ENCODE measurements at places on chromosomes 12 and 14. TPM values are rescaled to one million over a fixed set of nuclear protein-coding genes. Genes with fewer than 3 reads are reported as not detected.

Gene TSPAN8
- total RNA-seq, result 0.76 TPM

GRCh38 chr14:90608929-90609341, 207.3 kb downstream of the TTC7B start:
- H3K4me3 ChIP-seq, result no peak overlapping the region
- DNase-seq, result no peak
- H3K4me1 ChIP-seq, result no peaks in the 10 kb centered on the region

DNA sequence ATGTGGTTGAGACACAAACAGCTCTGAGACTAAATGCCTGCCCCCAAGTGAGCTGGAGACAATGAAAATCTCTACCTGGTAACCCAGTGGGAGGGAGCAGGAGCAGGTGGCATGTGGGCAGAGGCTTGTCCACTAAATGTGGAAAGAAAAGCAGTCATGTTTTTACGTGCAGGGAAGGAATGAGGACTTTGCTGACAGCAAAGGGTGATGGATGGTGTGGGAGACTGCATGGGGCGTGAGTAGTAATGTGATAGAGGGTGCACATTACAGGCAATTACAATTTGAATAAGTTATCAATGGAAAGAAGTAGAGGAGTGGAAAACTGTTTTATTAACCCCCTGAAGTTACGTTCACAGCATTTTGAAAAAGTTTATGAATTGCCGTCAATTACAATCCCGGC, 176.6 kb downstream of the NRXN3 start:
- H3K36me3 ChIP-seq, result no peaks in the 10 kb centered on the region
- DNase-seq, result no peak
- peaks cover 30% of the 10 kb centered on the region for H3K27me3 ChIP-seq
- no peak overlapping the region for H3K27ac ChIP-seq

- no peak overlapping the region for H3K4me3 ChIP-seq
- no peaks in the 10 kb centered on the region for H3K36me3 ChIP-seq
- H3K4me1 ChIP-seq, result no peaks in the 10 kb centered on the region
- H3K27ac ChIP-seq, result no peak overlapping the region
Measured at GRCh38 chr14:72292689-72293024, 360.4 kb downstream of the RGS6 start.

- H3K4me1 ChIP-seq, result no peaks in the 10 kb centered on the region
- no peak for DNase-seq
- H3K36me3 ChIP-seq, result no peaks in the 10 kb centered on the region
- no peak overlapping the region for H3K4me3 ChIP-seq
Measured at GRCh38 chr14:76472199-76472723, 96.3 kb downstream of the ESRRB start.

DNA sequence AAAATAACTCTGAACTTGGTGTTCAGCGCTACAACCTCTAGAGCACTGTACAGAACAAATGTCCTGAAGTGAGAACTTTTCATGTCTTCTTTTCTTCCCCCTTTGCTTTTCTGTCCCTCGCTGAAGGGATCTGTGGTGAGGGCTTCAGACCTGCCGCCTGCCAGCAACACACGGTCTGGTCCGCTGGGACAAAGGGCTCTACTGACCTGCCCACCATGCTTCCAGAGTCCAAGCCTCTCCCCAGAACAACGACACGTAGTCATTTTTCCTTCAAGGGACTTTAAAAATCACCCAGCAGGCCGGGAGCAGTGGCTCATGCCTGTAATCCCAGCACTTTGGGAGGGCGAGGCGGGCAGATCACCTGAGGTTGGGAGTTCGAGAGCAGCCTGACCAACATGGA, 140.4 kb downstream of the EFCAB11 start:
- H3K4me3 ChIP-seq, result no peak overlapping the region
- H3K4me1 ChIP-seq, result no peaks in the 10 kb centered on the region
- no peak overlapping the region for H3K27ac ChIP-seq
- DNase-seq, result no peak
- no peaks in the 10 kb centered on the region for H3K27me3 ChIP-seq

DNA sequence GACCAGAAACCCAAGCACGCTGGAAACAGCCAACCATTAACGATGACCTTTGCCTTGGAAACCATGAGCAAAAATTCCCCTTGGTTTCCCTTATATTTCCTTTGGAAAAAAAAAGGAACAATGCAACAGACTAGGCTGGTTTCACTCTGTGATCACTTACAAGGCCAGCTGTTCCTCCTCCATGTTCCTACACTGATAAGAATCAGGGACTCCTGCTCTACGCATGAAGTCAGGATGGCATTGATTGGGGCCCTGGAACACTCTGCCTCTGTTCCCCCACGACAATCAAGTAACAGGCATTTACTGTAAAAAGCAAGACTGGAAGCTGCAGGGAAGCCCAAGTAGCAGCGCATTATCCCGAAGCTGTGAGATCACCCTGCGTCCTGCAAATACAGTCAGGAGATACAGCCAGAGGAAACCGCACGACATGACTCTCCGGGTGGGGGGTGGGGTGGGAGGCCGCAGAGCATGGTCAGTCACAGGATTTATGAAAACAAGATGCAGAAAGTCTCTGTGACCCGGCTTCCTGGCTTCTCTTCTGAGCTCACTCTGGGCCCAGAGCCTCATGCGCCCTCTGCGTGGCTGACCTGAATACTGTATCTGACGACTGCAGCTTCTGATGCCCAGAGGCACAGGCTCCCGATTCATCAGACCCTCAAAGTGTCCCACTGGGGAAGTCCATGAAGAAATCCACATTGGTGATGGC, 31.1 kb downstream of the SSH1 start:
- H3K36me3 ChIP-seq, result peaks cover 44% of the 10 kb centered on the region
- no peak for DNase-seq
- peaks cover 100% of the 10 kb centered on the region for H3K4me1 ChIP-seq
- H3K27me3 ChIP-seq, result no peaks in the 10 kb centered on the region

Gene CARMIL3
- 0.71 TPM for total RNA-seq

GRCh38 chr12:5230156-5230555, 186.5 kb downstream of the KCNA5 start:
- no peaks in the 10 kb centered on the region for H3K27me3 ChIP-seq
- no peak for DNase-seq
- H3K4me1 ChIP-seq, result no peaks in the 10 kb centered on the region
- H3K27ac ChIP-seq, result no peak overlapping the region
- H3K36me3 ChIP-seq, result no peaks in the 10 kb centered on the region
- H3K4me3 ChIP-seq, result no peak overlapping the region

- peaks cover 13% of the 10 kb centered on the region for H3K4me1 ChIP-seq
Measured at GRCh38 chr12:119942386-119942785, 46.6 kb upstream of the BICDL1 start.

- H3K4me1 ChIP-seq, result no peaks in the 10 kb centered on the region
- peak; percentile 61 for DNase-seq
- H3K36me3 ChIP-seq, result no peaks in the 10 kb centered on the region
- H3K27me3 ChIP-seq, result no peaks in the 10 kb centered on the region
Measured at GRCh38 chr12:42129595-42130204, 15.0 kb downstream of the GXYLT1 start.

- DNase-seq, result no peak
- no peaks in the 10 kb centered on the region for H3K27me3 ChIP-seq
- no peaks in the 10 kb centered on the region for H3K36me3 ChIP-seq
- peak within 1 kb of the TSS; percentile 61 for H3K4me3 ChIP-seq
- peak within 1 kb of the TSS; percentile 55 for H3K27ac ChIP-seq
Measured at GRCh38 chr12:27332714-27333402, at the start of gene BMAL2. Gene BMAL2 (plus strand): TSS chr12:27332836. CDS start chr12:27333073, 237 bp downstream.

DNA sequence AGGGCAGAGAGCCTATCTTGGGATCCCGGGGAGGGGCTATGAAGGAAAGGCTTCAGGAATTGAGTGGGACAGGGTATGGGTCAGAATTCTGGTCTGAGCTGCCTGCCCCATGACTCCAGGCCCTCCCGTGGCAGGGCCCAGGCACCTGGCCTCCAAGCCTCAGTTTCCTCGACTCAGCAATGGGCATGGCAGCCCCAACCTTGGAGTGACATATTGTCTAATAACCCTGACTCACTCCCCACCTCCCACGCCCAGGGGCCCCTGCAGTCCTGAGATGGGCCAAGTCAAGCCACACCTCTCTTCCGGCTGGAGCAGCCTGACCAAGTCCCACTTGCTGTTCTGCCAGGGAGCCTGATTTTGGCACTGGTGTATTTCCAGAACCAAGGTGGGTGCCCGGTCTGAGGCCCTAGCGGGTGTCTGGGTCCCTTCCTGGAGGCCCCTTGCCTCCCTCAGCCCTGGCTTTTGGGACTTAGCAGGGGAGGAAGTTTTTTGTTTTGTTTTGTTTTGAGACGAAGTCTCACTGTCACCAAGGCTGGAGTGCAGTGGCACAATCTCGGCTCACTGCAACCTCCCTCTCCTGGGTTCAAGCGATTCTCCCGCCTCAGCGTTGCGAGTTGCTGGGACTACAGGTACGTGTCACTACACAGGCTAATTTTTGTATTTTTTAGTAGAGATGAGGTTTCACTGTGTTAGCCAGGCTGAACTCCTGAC, 40.3 kb upstream of the RCOR1 start:
- H3K27ac ChIP-seq, result peak overlapping the region; percentile 81
- peaks cover 44% of the 10 kb centered on the region for H3K4me1 ChIP-seq
- no peaks in the 10 kb centered on the region for H3K36me3 ChIP-seq
- H3K27me3 ChIP-seq, result no peaks in the 10 kb centered on the region
- peak; percentile 71 for DNase-seq
- H3K4me3 ChIP-seq, result peak overlapping the region; percentile 76

DNA sequence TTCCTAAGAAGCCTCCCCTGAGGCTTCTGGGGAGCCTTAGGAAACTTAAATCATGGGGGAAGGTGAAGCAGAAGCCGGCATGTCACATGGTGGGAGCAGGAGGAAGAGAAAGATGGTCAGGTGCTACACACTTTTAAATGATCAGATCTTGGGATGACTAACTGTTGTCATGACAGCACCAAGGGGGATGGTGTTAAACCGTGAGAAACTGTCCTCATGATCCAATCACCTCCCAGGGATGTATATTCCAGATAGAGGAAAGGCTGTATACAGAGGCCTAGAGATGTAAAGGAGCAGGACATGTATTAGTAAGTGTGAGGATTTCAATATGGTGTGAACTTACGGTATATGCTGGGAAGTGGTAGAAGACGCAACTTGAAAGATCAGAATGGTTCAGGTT, 121.1 kb downstream of the CAND1 start:
- no peak overlapping the region for H3K4me3 ChIP-seq
- DNase-seq, result no peak
- H3K27ac ChIP-seq, result no peak overlapping the region
- H3K36me3 ChIP-seq, result no peaks in the 10 kb centered on the region
- no peaks in the 10 kb centered on the region for H3K27me3 ChIP-seq

Gene LRP1
- total RNA-seq, result 12.0 TPM

DNA sequence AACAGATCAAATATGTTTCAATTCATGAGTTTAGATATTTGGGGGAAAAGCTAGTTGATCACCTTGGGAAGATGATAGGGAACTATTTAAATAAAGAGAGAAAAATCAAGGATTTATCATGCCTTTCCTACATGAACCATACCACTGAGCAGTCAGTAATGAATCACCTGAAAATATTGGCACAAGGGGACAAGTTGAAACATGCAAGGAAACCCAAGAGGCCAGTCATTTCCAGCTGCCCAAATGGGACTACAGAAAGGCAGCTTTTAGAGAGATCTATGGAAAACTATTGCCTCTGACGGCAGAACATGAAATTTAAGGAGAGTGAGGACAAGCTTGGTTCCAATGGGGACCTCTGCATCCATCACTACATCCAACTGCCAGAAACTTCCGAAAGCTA, 14.1 kb upstream of the ETV6 start:
- no peaks in the 10 kb centered on the region for H3K4me1 ChIP-seq
- no peak overlapping the region for H3K4me3 ChIP-seq

Gene PIANP
- not detected for total RNA-seq

- no peak overlapping the region for H3K4me3 ChIP-seq
- no peaks in the 10 kb centered on the region for H3K4me1 ChIP-seq
- DNase-seq, result no peak
- H3K36me3 ChIP-seq, result no peaks in the 10 kb centered on the region
- H3K27me3 ChIP-seq, result peaks cover 4% of the 10 kb centered on the region
Measured at GRCh38 chr14:99125616-99126431, 146.2 kb downstream of the BCL11B start.

GRCh38 chr12:116719731-116720528, 17.9 kb downstream of the SPRING1 start:
- no peak for DNase-seq
- H3K4me3 ChIP-seq, result no peak overlapping the region
- H3K27me3 ChIP-seq, result no peaks in the 10 kb centered on the region
- peaks cover 9% of the 10 kb centered on the region for H3K36me3 ChIP-seq
- no peak overlapping the region for H3K27ac ChIP-seq
- no peaks in the 10 kb centered on the region for H3K4me1 ChIP-seq

Gene SYT1
- 44.9 TPM for total RNA-seq

Gene NFKBIA
- 42.6 TPM for total RNA-seq

DNA sequence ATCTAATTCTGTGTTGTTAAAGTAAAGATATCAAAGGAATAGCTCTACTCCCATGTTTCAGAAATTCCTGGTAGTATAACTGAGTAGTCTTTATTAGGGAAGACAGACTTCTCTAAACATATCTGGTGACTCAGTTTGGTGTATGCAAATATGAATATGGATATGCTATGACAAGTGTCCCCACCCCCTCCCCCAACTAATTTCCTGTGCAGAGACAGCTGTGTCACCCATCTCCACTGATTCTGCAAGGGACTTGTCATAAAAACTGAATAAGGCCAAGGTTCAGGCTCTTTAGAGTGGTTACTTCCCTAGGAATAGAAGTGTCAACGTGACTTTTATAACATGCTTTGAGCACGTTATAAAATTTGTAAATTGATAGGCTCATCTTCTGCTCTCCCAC, 429.1 kb downstream of the DAD1 start:
- no peak overlapping the region for H3K27ac ChIP-seq
- no peak for DNase-seq
- H3K36me3 ChIP-seq, result no peaks in the 10 kb centered on the region
- H3K4me3 ChIP-seq, result no peak overlapping the region
- H3K27me3 ChIP-seq, result peaks cover 35% of the 10 kb centered on the region
- H3K4me1 ChIP-seq, result no peaks in the 10 kb centered on the region

DNA sequence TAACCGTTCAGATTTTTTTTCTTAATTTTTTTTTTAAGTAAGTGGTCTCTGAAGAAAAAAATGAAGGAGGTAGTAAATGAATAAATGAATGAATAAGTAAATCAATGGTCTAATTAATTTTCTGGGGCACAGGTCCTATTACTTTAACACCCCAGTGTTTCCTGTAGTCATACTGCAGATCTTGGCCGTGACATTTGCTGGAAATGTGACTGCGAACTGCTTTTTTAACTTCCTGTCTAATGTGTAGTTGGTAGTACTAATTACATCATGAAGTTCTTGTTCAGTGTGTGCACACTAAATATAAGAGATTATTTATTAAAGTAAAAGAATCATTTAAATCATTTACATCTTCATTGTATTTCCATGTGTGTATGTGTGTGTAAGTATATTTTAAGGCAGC, 45.4 kb downstream of the AEBP2 start:
- H3K27ac ChIP-seq, result no peak overlapping the region
- no peaks in the 10 kb centered on the region for H3K4me1 ChIP-seq
- no peak for DNase-seq

Gene MAP3K9
- total RNA-seq, result 11.7 TPM

Gene IGFBP6
- total RNA-seq, result 83.4 TPM

Data from HCT116 (cell line).